Astrocyte (in vitro differentiated cells and primary cell): ENCODE measurements at places on chromosomes 7 and 10. TPM values are rescaled to one million over a fixed set of nuclear protein-coding genes. Genes with fewer than 3 reads are reported as not detected.

GRCh38 chr7:155798673-155799439 is 13.4 kb downstream of the SHH start:
- no peak overlapping the region for H3K4me3 ChIP-seq
- peaks cover 6% of the 10 kb centered on the region for H3K4me1 ChIP-seq
- H3K27me3 ChIP-seq, result peaks cover 46% of the 10 kb centered on the region
- no peak for DNase-seq
- H3K36me3 ChIP-seq, result no peaks in the 10 kb centered on the region

- no peak overlapping the region for H3K27ac ChIP-seq
- H3K4me1 ChIP-seq, result no peaks in the 10 kb centered on the region
- DNase-seq, result no peak
- H3K36me3 ChIP-seq, result no peaks in the 10 kb centered on the region
- H3K4me3 ChIP-seq, result no peak overlapping the region
- H3K27me3 ChIP-seq, result no peaks in the 10 kb centered on the region
These were observed 12.3 kb upstream of the MRPS33 start for GRCh38 chr7:141027043-141027442.

GRCh38 chr10:102904346-102904745 is 13.7 kb upstream of the CNNM2 start:
- H3K4me1 ChIP-seq, result no peaks in the 10 kb centered on the region
- no peak overlapping the region for H3K27ac ChIP-seq

DNA sequence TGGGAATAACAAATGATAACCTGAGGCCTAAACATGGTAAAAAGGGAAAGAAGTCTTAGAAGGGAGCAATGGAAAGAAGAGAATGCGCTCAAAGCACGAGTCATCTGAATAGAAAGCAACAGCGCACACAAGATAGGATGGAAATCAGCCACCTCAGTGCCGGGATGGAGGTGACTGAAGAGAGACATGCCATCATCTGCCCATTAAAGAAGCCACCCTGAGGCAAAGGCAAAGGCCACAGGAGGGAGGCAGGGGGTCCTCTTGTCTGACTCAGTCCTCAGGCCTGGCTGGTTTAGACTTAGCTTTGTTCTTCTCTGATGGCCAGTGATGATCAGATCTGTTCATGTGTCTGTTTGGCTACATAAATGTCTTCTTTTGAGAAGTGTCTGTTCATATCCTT is 180.6 kb downstream of the CHCHD3 start:
- no peaks in the 10 kb centered on the region for H3K36me3 ChIP-seq
- no peak for DNase-seq
- no peak overlapping the region for H3K4me3 ChIP-seq
- H3K27me3 ChIP-seq, result no peaks in the 10 kb centered on the region
- no peak overlapping the region for H3K27ac ChIP-seq

DNA sequence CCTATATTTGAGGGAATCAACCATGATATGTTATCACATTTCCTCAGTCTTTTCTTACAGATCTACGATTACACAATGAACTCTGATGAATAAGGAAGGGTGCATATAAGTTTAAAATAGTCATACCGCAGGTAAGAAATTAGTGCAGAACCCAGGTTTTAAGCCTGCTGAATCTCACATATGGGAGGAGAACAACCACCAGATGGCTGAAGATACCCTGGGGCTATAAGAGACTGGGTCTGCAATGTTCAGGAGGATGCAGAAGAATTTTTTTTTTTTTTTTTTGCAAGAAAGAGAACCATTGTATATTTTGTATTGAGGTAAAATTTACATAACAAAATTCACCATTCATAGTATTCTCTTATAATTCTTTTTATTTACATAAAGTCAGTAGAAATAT is 372.3 kb upstream of the MYO3A start:
- DNase-seq, result no peak
- no peak overlapping the region for H3K27ac ChIP-seq
- peaks cover 7% of the 10 kb centered on the region for H3K4me1 ChIP-seq
- H3K4me3 ChIP-seq, result no peak overlapping the region
- no peaks in the 10 kb centered on the region for H3K27me3 ChIP-seq
- no peaks in the 10 kb centered on the region for H3K36me3 ChIP-seq

- DNase-seq, result no peak
- no peak overlapping the region for H3K27ac ChIP-seq
- no peaks in the 10 kb centered on the region for H3K27me3 ChIP-seq
- H3K4me3 ChIP-seq, result no peak overlapping the region
- H3K4me1 ChIP-seq, result no peaks in the 10 kb centered on the region
These were observed 166.9 kb upstream of the WDR11 start for GRCh38 chr10:120684226-120684625.

Gene DOCK4
- 31.4 and 32.2 TPM in 2 replicates for total RNA-seq

Gene ZNF679
- not detected in 2 replicates for total RNA-seq

GRCh38 chr10:75469006-75469616 is 37.7 kb downstream of the LRMDA start:
- peaks cover 17% of the 10 kb centered on the region for H3K4me1 ChIP-seq
- H3K27me3 ChIP-seq, result peaks cover 9% of the 10 kb centered on the region
- H3K4me3 ChIP-seq, result no peak overlapping the region
- peak; percentile 89 for DNase-seq

- peaks cover 6% of the 10 kb centered on the region for H3K4me1 ChIP-seq
- DNase-seq, result no peak
- peak overlapping the region; percentile 94 for H3K27ac ChIP-seq
These were observed 640 bp upstream of the ZNF425 start for GRCh38 chr7:149126662-149127266.

- no peak overlapping the region for H3K4me3 ChIP-seq
- H3K27me3 ChIP-seq, result no peaks in the 10 kb centered on the region
- DNase-seq, result no peak
- no peak overlapping the region for H3K27ac ChIP-seq
- H3K4me1 ChIP-seq, result no peaks in the 10 kb centered on the region
These were observed 176.1 kb upstream of the KLF6 start for GRCh38 chr10:3961082-3961481.

Gene MYL10
- total RNA-seq, result 0.73 and 2.8 TPM in 2 replicates

DNA sequence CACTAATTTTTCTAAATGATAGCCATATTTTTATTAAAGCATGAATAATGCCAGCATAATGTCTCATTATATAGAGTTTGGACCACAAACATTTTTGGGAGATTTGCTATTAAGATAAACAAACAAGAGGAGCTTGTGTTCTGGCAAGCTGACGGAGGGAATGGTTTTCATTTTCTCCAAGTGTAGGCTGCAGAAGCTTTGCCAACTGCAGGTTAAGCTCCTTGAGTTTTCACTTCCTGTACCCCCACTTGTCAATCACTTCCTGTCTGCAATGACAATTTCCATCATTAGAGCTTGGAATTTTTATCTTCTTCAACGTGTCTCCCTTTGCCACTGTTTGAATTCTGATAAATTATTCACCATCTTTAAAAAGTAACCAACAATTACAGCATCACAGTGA is 13.4 kb downstream of the EBF3 start:
- H3K27ac ChIP-seq, result no peak overlapping the region
- no peak for DNase-seq
- no peaks in the 10 kb centered on the region for H3K36me3 ChIP-seq

DNA sequence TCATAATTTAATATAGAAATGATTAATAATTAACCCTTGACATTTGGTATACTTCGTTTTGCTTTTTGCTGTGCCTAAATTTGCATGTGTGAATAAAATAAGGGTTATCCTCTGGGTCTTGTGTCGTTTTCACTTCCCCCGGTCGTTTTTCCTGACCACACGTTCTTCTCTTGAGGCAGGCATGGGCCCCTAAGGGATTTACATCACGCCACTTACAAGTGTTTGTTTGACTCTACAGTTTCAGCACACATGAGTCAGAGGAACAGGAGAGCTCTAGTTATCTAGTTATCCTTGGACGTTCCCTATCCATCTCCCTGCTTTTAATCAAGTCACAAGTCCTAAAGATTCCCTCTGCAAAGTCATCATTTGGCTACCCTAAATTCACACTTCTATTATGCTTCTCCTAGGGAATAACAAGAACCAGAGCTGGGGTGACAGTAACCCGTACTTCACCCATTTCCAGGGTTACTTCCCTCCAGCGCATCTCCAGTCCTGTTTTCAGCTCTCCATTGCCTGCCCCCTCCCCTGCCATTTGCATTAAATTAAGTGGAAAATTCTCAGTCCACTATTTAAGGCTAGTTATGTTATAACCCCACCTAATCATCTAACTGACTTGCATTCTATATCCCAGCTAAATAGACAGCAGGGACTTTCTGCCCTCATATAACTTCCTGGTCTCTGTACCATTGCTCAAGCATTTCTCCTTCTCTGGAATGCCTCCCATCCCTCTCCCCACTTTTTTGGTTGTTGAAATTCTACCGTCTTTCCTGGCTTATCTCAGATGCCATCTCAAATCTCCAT is 206.9 kb downstream of the PTEN start:
- no peak for DNase-seq
- no peak overlapping the region for H3K4me3 ChIP-seq
- H3K4me1 ChIP-seq, result no peaks in the 10 kb centered on the region
- no peaks in the 10 kb centered on the region for H3K27me3 ChIP-seq

DNA sequence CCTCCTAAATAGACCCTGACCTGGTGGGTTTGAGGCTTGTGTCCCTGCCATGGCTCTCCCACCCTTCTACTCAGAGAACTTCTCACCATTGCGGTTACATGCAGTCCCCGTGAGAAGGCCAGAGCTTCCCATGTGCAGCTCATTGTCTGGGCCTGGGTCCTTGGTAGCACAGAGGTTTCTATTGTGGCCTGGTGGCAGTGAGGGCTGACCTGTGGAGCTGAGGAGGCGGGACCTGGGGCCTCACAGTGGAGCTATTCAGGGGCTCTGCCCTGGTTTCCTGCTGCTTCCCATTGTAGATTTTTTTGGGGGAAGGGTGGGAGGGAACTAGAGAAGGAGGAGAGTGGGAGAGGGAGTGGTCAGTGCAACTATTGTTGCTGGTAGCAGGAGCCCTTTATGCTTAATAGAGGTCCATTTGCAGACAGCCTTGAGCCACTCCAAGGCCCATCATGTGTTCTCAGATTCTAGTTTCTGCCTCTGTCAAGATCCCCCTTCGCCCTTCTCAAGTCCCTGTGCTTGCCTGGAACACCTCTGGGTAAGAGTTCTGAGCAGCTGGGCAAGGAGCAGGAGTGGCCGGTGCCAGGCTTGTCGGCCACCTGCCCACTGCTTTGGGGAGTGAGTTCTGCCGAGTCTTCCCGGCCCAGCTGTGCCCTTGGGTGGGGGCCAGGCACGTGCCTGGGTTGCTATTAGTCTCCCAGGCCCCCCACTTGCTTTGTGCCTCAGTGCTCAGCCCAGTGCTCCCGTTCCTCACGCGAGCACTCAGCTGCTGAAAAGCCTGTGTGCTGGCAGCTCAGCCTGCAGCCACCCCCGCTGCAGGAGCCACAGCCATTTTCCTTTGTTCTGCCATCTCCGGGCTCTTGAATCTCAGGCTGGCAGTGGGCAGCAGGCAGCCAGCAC is 10.7 kb downstream of the TSPAN14 start:
- H3K27ac ChIP-seq, result peak overlapping the region; percentile 61
- DNase-seq, result peak; percentile 43
- H3K4me3 ChIP-seq, result peak overlapping the region; percentile 31
- H3K4me1 ChIP-seq, result peaks cover 61% of the 10 kb centered on the region
- H3K27me3 ChIP-seq, result no peaks in the 10 kb centered on the region
- no peaks in the 10 kb centered on the region for H3K36me3 ChIP-seq

- no peak overlapping the region for H3K27ac ChIP-seq
- H3K36me3 ChIP-seq, result no peaks in the 10 kb centered on the region
- no peak for DNase-seq
- no peaks in the 10 kb centered on the region for H3K27me3 ChIP-seq
- no peak overlapping the region for H3K4me3 ChIP-seq
These were observed 215.8 kb downstream of the PHTF2 start for GRCh38 chr7:78014401-78014800.

GRCh38 chr10:66746711-66747110 is 179.1 kb upstream of the LRRTM3 start:
- peak; percentile 55 for DNase-seq
- no peaks in the 10 kb centered on the region for H3K36me3 ChIP-seq
- no peaks in the 10 kb centered on the region for H3K27me3 ChIP-seq

- no peak overlapping the region for H3K27ac ChIP-seq
- H3K4me1 ChIP-seq, result peaks cover 26% of the 10 kb centered on the region
- no peaks in the 10 kb centered on the region for H3K27me3 ChIP-seq
- DNase-seq, result no peak
- peaks cover 18% of the 10 kb centered on the region for H3K36me3 ChIP-seq
These were observed 162.3 kb downstream of the SVIL start for GRCh38 chr10:29472301-29473086.

- H3K4me1 ChIP-seq, result peaks cover 3% of the 10 kb centered on the region
- no peak for DNase-seq
- H3K36me3 ChIP-seq, result no peaks in the 10 kb centered on the region
- peaks cover 3% of the 10 kb centered on the region for H3K27me3 ChIP-seq
- H3K27ac ChIP-seq, result no peak overlapping the region
These were observed 20.8 kb upstream of the INSIG1 start for GRCh38 chr7:155276800-155277375.

GRCh38 chr10:79172881-79173280 is 104.1 kb downstream of the ZMIZ1 start:
- no peak overlapping the region for H3K4me3 ChIP-seq
- DNase-seq, result no peak
- H3K36me3 ChIP-seq, result peaks cover 26% of the 10 kb centered on the region

Gene HOXA9
- not detected in 2 replicates for total RNA-seq

DNA sequence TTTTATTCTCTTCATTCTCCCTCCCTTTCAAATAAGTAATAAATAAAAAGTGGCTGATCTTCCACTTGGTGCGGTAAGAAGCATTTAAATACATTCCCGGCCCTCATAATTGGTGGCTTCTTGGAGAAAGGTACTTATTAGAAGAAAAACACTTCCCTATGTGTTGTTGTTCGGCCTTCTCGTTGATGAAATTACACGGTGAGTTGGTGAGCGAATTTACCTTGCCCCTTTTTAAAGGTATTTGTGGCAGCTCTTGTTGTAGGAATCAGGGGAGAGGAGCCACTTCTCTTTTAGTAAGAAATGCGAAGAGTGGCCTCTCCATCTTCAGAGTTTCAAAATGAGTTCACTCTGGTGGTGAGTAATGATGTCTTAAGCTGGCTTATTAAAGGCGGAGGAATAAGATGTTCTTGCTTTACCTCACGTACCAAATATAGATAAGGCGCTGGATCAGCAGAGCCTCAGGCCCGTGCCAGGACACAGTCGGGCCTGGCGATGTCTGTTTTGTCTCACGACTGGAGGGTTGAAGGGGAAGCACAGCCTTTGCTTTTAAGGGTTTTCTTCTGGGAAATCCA is 135.9 kb downstream of the CUX1 start:
- DNase-seq, result peak; percentile 86
- H3K36me3 ChIP-seq, result no peaks in the 10 kb centered on the region
- peak overlapping the region; percentile 94 for H3K27ac ChIP-seq
- peak overlapping the region; percentile 11 for H3K4me3 ChIP-seq

DNA sequence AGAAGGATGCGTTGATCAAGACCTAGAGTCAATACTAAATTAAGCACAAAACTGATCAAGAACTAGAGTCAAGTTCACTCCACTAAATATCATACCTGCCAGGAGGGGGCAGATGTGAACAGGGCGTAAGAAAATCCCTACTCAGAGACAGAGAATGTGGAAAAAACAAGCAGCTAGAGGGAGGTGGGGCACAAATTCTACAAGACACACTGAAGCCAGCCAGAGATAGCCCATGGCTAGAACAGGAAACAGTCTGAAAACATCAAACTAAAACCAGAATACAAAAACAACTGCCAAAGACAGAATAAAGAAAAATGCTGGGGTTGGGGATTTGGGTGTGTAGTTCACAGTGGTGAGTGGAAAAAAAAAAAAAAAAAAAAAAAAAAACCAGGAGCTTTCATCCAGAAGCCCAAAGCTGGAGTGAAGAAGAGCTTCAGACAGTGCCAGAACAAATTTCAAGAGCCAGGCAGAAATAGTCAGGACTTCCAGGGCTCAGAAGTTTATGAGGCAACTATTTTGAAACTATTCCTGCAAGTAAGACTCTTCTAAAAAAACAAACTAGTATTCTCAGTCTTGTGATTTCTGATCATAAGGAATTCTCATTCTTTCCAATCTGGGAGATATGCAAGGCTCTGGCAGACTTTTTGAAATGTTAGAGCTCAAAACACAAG is 118.3 kb downstream of the CCDC71L start:
- H3K27ac ChIP-seq, result no peak overlapping the region
- peak; percentile 81 for DNase-seq
- no peaks in the 10 kb centered on the region for H3K36me3 ChIP-seq
- no peak overlapping the region for H3K4me3 ChIP-seq
